NCI-H1436 (cell line): ENCODE measurements at places on chromosomes 7 and 10.
A peak's percentile ranks its signal among the peaks of the same experiment; 100 is the strongest.

DNA sequence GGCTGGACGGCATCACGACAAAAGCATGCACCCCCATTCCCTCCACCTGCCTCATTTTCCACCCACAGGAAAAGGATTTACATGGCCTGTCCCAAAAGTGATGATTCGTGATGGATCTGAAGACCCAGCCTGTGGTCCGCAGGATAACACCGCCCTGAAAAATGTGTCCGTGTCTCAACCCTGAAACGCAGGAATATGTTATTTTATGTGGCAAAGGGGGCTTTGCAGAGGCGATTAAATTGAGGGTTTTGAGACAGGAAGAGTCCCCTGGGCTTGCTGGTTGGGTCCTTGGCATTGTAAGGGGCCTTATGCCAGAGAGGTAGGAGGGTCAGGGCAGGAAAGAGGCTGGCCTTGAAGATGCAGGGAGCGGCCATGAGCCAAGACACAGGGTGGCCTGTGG, 80.2 kb upstream of the PPP2R2D start:
- DNase-seq, result no peak

- no peak for DNase-seq
Observed at GRCh38 chr10:83489161-83489560, 650.1 kb upstream of the GHITM start.

GRCh38 chr10:112753961-112754411, 196.1 kb upstream of the TCF7L2 start:
- no peak for DNase-seq

- peak; percentile 8 for DNase-seq
Observed at GRCh38 chr10:49518982-49519578, 19.8 kb downstream of the ERCC6 start.

DNA sequence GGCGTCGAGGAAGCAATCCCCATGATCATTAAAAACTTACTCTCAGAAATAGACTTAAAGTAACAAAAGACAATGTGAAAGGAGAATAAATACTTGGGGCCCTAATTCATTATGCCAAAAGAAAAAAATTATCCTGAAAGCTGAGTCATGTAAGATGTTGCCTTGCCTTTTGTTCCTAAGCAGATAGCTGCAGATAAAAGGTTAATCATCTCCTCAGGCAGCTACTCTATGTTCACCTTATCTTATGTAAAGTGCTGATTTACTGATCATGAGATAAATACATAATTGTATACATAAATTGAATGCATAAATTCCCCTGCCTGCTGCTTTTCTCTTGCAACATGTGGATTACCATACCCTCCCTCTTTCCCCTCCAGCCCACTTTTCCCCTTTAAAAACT, 28.1 kb upstream of the CREB3L2 start:
- DNase-seq, result no peak

- DNase-seq, result no peak
Observed at GRCh38 chr7:8105449-8106095, 137.0 kb downstream of the GLCCI1 start.

GRCh38 chr10:4355350-4355749, 470.7 kb upstream of the AKR1E2 start:
- no peak for DNase-seq

DNA sequence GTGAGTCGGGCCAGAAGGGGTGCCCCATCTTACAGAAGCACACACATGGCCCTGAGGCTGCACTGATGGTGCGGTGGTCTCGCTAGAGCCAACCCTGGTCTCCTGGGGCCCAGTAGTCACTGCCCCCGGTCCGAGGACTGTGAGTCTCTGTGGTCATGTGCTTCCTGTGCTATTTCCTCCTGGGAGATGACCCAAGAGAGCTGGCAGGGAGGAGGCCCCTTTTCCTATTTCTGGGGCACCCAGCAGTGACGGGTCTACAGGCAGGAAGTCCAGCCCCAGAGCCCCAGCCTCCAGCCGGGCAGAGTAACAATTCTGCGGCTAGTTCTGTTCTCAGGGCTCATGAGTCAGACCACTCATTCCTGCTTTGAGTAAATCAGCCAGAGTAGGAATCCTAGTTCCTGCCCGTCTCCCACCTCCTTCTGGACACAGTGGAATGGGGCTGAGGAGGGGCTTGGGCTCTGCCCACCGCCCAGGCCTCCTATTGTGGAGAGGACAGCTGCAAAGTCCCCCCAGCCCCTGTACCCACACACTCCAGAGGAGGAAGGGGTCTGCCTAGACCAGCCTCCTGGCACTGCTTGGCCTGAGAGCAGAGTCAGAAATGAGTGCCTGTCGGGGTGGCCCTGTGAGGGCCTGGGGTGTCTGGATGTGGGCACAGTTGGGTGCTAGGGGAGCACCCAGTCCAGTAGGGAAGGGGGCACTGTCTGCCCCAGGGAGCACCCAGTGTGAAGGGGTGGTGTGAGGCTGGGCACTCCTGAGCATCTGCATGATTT, 80.5 kb upstream of the PPIF start:
- DNase-seq, result no peak

DNA sequence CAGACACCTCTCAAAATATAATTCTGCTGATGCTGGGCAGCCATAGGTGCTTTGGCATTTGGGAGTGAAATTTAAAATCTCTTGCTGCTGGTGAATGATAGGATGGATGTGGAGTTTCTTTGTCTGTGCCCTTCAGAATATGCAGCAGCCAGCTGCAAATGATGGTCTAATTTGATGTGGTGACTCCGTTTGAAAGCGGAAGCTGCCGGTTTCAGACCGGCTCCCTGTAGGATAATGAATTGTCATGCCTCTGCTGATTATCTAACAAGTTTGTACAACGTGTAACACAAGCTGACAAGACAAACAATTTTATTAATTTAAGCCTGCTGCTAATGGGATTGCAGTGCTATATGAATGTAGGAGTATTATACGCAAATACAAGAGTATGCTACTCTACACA, 103.5 kb downstream of the SND1 start:
- DNase-seq, result no peak

- DNase-seq, result no peak
Observed at GRCh38 chr10:49173853-49174252, 14.3 kb downstream of the TMEM273 start.

DNA sequence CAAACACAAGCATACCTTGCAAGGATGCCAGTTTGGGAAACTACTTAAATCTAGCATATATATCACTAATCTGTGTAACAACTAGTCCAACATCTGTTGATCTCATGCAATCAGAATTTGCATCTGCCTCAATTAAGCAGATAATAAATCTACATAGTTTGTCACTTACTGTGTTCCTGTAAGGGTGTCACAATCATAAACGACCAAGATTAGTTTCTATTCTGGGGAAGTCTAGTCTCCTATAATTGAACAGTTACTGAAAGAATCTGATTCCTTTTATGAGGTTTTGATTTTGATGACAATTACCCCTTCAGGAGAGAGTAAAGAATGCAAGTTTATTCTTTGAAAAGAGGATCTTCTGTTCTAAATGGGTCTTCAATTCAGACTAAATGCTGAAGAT, 85.5 kb upstream of the LRRN3 start:
- no peak for DNase-seq

GRCh38 chr7:45007571-45008328, 7.7 kb downstream of the CCM2 start:
- DNase-seq, result no peak

DNA sequence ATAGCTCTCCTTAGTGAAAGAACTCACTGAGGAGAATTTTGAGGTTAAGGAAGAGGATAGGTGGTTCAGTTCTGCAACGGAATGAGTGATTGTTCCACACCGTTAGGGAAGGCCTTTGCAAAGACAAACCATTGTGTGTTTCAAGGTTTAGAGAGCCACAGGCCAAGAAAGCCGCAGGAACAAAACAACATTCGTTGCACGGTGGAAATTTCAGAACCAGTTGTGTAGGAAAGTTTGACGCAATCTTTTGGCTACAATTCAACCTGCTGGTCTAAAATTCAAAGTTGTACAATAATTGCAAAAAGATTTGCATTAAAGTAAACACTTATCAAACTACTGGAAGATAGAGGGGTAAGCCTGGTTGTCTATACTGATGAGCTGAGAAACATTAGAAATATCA, 91.4 kb downstream of the FAM107B start:
- DNase-seq, result no peak

DNA sequence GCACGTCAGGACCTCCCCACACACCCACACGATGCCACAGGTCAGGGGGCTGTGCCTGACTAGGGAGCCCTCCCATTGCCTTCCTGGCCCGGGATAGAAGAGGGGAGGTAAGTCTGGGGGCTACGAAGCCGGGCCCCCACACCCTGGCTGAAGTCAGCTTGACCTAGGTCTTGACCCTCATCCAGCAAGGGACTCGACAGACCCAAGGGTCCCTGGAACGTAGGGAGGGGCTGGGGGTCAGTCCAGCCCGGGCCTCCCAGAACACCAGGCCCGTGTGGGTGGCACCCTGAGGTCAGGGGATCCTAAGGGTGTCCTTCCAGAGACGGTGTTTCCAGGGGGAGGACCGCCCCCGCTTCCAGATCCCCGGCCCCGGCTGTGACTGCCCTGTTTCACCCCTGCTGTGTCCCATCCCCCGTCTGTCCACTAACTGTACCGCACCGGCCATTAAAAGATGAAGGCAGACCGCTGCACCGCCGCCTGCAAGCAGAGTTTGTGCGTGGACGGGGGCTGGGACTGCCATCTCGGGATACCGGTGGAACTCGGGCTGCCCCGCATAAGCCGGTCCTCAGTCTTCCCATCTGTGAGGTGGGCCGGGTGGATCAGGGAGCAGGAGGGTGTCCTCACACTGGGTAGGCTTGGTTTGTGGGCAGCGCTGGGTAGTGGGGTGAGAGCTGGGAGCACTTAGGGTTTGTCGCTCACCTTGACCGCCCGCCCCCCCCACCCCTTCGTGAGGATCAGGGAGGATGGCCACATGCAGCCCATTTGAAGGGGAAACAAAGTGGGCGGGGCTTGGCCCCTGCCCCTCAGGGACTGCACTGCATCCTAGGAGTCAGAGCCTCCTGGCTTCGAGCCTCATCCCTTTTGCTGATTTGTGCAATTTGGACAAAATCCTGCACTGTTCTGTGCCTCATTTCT, 21.1 kb downstream of the SLC29A4 start:
- no peak for DNase-seq

GRCh38 chr7:141785706-141786552, 4.1 kb upstream of the TAS2R5 start:
- DNase-seq, result peak; percentile 33

DNA sequence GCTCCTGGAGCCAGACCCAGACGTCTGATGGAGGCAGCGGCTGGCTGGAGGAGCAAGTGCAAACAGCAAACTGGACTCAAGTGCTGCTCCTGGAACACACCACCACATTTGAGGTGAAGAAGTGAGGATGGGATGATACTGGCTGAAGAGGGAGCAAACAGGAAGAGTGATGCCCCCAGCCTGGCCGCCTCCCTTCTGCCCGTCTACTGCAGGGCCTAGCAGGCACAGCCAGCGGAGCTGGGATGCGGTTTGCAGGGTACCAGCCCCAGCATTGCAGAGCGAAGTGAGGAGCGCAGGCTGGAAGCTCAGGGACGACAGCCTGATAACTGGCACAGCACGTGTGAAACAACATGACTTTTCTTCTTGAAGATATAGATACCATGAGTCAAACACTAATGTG, 111.8 kb upstream of the ZNF32 start:
- no peak for DNase-seq

DNA sequence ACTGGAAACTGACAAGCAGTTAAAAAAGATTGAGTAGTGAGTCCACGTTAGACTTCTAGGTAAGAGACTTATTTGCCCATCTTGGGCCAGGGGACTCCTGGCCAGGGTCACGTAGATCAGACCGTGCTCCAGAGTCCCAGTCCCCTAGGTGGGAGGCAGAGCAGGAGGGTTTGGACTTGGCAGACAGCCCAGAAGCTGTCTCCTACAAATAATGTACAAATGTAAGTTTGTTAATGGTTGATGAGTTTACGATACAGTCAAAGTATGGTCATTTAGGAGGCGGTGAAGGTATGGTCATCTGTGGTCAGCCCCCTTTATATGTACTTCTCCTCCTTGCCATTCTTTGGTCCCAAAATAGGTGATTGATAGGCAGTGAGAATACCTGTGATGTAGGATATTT, 28.2 kb downstream of the INPP5F start:
- DNase-seq, result no peak

GRCh38 chr7:109873296-109873695, 1217.6 kb upstream of the LRRN3 start:
- DNase-seq, result no peak

DNA sequence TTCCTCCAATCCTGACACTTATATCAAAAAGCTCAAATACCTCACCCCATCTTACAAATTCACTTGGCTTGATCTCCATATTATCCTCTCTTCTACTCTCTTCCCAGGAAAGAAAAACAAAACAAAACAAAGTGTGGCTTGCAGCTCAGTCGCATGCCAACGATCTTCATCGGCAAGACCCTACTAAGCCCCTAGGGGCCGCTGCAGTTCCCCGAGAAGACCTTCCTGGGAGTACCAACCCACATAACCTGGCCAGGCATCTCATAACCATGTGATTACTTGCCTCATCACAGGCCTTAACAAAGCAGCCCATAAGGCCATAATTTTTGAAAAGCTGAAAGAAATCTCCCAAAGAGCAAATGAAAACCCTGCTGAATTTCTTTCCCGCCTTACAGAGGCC, 103.7 kb downstream of the ZNF92 start:
- DNase-seq, result peak; percentile 3

- DNase-seq, result no peak
Observed at GRCh38 chr7:5183155-5183554, 6.9 kb upstream of the WIPI2 start.

- peak; percentile 87 for DNase-seq
Observed at GRCh38 chr10:117005026-117005526, at the start of gene SHTN1. TSS of gene SHTN1 (minus strand) at chr10:117005187. CDS start at chr10:117005079, 108 bp downstream.

DNA sequence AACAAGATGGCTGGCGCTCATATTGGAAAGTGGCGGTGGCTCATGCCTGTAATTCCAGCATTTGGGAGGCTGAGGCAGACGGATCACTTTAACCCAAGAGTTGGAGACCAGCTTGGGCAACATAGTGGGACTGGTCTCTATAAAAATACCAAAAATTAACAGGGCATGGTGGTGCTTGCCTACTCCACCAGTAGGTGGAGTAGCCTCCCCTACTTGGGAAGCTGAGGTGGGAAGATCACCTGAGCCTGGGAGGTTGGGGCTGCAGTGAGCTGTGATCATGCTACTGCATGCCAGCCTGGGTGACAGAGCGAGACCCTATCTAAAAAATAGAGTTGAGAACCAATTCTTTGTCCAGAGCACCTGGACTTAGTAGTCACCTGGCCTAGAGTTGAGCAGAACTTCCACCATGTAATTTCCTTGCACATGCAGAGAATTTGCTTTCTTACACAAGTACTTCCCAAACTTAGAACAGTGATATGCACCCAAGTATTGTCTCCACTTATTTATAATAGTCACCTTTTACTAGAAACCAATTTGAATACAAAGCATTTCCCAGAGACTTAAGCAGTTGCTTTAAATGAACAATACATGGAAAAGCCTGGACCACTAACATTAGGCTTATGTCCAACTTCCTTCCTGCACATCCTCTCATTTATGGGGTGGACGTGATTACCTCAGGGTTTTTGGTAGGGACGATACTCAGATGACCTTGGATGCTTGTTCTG, 15.9 kb downstream of the LAMB4 start:
- peak; percentile 40 for DNase-seq

GRCh38 chr7:108480311-108480710, 24.1 kb upstream of the NRCAM start:
- no peak for DNase-seq
